ENCODE measurements at places on chromosomes 3 and 15.

DNA sequence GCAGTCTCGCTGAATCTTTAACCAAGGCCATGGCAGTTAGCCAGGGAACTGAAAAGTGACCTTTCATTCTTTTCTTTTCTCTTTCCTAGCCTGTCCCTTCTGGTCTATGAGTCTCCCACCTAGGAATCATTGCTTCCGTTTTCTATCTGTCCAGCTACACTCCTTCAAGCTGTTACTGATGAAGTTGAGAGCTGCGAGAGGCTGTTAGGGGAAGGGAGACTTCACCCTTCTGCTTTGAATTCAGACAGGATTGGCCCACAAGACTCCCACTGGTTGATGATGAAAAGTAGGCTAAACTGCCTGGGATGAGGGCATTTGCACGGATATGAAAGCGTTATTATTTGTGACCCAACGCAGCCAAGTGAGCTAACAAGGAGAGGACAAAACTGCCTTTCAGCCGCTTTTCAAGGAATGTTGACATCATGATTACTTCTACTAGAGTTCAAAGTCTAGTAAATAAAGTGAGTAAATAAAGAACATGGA, 30.2 kb downstream of the EIF4E3 start:
- DNase-seq = no peak

GRCh38 chr15:67608638-67608959, 66.1 kb downstream of the MAP2K5 start:
- no peak for DNase-seq

GRCh38 chr15:91348752-91349500, 248.9 kb downstream of the SV2B start:
- DNase-seq = peak; percentile 50

DNA sequence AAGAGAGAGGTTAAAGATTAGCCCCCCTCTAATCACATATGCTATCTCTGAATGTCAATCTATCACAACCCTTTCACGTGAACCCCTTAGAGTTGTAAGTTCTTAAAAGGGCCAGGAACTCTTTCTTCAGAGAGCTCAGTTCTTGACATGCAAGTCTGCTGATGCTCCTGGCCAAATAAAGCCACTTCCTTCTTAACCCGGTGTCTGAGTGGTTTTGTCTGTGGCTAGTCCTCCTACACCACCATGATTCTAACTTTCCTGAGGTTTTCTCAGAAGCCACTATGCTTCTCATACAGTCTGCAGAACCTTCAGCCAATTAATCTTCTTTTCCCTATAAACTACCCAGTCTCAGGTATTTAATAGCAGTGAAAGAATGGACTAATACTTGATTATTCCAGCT, 231.1 kb upstream of the CNTN6 start:
- DNase-seq = no peak

DNA sequence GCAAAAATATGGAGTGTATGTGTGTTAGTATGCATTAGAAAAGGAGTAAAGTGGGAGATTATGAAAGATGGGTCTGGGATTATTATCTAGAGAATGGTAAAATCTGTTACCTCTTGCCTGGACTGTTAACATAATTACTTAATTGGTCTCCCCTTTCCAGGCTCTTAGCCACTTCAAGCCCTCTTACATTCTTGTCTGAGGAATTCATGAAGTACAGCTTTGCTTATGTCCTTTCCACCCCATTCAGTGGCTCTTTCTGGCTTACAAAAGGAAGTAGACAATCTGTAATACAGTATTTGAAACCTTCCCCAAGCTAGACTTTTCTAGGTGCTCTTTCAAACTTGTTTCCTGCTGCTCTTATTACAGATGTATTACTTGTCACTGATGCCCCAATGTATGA, 129.8 kb downstream of the MBNL1 start:
- DNase-seq = no peak

DNA sequence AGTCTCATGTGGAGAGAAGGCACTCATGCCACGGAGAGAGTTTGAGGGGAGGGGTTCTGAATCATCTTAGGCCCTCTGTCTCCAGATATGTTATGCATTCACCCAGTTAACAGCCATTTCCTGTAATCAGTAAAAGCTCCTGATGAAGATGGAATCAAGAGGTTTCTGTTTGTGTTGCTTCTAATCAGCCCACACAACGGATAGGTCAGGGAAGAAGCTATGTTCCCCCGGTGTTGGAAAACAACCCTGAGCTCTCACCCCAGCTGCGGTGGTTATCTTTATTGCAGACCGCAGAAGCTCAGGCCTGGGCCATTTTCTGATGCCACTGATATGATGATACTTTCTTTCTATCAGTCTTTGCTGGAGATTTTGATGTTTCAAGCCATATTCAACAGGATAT, 338.5 kb upstream of the ONECUT1 start:
- no peak for DNase-seq

DNA sequence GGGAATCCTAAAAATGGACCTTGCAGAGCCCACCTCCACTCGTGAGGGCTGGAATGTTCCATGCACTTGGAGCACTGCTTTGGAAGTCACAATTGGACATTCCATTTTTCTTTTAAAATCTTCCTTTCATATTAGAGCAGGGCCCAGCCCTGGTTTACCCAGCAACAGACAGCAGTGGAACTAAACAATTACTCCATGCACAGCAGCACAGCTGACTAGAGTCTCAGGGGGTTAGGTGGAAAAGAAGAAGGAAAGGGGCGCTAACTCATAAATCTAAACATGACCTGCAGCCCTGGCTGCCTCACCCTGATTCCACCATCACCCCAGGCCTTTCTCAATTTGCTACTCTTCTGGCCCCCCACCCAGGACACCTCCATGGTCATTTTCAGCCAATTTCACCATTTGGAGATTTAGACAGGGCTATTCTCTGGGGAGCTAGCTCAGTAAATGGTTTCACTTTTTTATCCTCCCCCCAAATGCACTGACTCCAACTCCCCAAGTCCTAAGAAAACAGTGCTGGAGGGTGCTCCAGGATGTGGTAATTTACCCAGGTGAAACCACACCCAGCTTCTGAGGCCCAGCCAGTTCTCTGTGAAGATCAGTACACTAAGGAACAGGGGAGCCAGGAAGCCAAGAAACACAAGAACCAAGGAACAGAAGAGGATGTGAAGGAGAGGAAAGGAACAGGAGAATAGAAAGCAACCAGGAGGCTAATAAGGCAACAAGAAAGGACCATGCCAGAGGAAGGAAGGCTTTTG, 1.6 kb upstream of the LRRC31 start:
- no peak for DNase-seq

GRCh38 chr3:29771602-29772001, 490.7 kb downstream of the RBMS3 start:
- no peak for DNase-seq

DNA sequence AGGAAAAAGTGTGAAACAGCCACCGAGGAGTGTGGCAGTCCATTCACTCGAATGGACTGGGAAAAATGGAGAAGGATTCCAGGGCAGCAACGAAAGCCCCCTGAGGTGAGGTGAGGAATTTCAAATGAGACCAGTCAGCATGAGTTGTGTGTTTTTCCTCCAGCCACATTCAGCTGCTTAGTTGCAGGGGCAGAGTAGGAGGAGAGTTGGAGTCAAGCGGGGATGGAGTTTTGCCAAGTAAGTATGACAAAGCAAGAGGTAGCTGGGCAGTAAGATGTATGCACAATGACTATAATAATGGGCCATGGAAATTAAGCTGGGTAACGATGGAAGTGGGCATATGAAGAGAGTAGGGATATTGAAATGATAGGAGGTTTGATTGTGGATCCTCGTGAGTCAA, 64.4 kb downstream of the CCDC54 start:
- no peak for DNase-seq

- DNase-seq = no peak
Observed at GRCh38 chr15:98547741-98548138, 100.6 kb upstream of the IGF1R start.

DNA sequence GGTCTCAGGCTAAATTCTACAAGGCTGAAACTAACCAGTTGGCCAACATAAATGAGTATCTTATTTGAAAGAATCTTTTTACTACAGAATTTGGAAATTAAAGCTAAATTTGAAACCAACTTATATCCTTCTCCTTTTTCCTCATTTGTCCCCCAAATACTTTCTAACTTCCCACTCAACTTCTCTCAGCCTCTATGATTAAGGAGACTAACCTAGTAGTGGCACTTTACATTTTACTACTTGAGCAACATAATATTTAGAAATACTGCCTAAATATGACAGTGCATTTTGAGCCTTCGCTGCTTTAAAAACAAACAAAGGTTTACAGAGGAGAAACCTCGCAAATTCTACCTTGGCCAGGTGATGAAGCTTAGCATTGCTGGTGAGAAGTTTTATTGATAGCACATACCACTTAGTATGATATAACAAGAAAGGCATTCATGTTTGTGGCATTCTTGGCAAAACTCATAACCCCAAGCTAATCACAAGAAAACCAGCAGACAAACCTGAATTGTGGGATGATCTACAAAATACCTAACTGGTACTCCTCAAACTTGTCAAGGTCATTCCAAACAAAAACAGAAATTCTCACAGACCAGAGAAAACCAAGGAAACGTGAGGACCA, 432.1 kb upstream of the CFAP20DC start:
- no peak for DNase-seq

GRCh38 chr15:72991026-72991425, 61.2 kb upstream of the NEO1 start:
- no peak for DNase-seq

DNA sequence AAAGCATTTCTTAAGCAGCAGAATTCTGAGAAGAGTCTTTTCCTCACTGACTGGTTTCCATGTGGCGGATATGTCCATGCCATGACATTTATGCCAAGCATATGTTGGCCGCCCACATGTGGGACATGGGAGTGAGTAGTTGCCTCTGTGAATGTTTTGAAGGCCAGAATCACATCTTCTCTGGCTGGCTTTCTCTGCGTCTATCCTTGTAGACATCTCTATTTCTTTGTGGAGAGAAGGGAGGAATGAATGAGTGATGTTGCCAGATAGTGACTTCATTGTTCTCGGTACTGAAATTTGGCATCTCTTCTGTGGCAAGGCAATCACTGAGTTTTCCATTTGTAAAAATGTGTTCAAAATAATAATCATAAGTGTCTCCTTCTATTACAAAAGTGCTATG, 316.0 kb downstream of the CLSTN2 start:
- DNase-seq = no peak

GRCh38 chr3:76497636-76498035, 542.3 kb upstream of the ROBO2 start:
- DNase-seq = no peak

GRCh38 chr15:55343168-55343567, 24.1 kb downstream of the PIGB start:
- no peak for DNase-seq

- DNase-seq = no peak
Observed at GRCh38 chr3:110267304-110267845, 804.2 kb upstream of the NECTIN3 start.

- no peak for DNase-seq
Observed at GRCh38 chr3:16183601-16184270, 9.3 kb downstream of the GALNT15 start.

DNA sequence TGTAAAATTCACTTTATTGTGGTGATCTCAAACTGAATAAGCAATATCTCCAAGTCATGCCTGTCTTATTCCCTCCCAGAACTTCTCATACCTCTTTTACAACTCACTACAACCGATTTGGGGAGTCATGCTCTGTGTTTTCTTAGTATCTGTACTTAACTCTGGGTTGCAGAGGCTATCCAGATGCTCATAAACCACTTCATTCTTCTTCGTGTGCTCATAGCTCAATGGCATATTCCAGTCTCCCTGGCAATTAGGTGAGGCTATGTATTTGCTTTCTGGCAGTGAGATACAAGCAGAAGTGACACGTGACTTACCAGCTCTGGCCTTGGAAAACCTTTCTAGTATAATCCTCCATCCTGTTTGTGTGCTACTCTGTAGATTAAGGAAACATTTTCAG, 360.9 kb downstream of the ZNF385D start:
- DNase-seq = no peak

DNA sequence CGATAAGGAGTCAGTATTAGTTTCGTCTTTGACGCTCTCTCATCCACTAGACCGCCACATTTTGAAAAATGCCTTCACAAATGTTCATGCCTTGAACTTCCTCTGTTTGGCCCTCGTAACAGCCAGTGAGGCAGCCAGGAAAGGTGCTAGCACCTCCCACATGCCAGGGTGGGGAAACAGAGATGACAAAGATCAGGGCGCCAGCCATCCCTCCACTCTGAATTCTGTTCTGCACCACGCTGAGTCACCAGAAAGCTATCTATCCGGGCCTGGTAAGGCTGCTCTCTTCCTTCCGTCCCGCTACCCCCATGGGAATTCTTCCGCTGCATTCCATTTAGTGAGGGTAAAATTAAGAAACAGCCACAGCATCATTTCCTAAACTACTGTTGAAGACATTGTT, 31.3 kb upstream of the BCL2L10 start:
- DNase-seq = no peak

- no peak for DNase-seq
Observed at GRCh38 chr15:63946524-63947065, 99.7 kb downstream of the DAPK2 start.

GRCh38 chr3:120155108-120155507, 60.9 kb upstream of the GSK3B start:
- DNase-seq = no peak

DNA sequence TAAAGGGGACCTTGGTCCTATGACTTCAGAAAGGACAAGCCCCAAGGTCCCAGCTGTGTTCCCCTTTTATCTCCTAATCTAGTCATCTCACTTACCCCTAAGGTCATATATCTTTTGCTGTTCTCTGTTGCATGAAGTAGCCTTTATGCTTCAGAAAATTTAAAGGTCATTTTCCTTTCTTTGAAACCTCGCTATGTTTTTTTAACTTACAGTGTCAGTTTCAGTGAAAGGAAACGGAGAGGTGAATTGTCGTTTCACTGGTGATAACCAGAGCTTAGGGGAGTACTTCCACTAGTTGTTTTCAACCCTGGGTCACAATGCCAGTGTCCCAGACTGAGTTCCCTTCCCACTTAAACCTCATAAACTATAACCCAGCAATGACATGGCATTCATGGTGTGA, 357.4 kb downstream of the GAP43 start:
- no peak for DNase-seq

GRCh38 chr3:10600296-10600714, 94.9 kb upstream of the ATP2B2 start:
- DNase-seq = no peak

DNA sequence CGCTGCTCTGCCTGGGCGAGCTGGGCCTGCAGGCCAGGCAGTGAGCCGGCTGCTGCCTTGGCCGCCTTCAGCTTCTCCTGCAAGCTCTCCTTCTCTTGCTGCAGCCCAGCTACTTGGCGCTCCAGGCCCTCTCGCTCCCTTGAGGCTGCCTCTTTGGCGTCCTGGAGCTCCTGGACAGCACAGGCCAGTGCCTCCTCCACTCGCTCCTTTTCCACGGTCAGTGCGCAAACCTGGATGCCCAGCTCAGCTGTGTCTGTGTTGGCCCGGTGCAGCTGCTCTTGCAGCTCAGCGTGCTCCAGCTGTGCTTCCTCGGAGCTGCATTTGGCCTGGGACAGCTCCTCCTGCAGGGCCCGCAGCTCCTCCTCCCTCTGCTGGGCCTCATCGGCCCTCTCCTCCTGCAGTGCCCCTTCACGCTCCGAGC, 23.1 kb downstream of the CXCR6 start:
- no peak for DNase-seq

- no peak for DNase-seq
Observed at GRCh38 chr3:162721736-162722135, 1225.1 kb downstream of the OTOL1 start.
